ENCODE measurements at places on chromosomes 6 and 20.

- no peak for DNase-seq
These were observed 151.9 kb upstream of the CARMIL1 start for GRCh38 chr6:25127076-25127837.

DNA sequence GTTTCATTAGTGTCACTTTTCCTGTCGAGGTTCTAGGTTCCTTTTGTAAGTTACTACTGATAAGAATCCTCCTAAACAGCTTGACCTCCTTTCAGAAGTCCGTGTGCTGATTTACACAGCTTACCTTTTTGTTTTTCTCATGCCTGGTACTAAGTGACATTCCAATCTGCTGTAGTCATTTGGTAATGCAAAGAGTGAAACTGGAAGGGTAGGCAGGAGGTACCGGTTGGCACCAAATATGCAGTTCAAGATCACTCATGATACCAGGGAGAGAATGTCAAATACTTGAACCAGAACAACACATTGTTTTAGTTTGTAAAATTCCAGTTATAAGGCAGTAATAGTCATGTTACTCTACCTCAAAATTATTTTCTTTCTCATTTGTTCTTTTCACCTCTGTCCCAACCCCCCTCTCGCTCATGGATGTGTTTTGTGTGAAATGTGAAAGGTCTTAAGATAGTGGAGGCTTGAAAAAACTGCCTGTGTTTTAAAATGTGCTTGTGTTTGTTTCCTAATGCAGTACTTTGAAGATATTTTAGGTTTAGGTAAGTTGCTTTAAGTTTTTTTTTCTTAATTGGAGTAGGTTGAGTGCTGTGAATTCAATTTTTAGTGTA is 23.2 kb downstream of the AFDN start:
- no peak for DNase-seq

GRCh38 chr20:17612287-17612991 is 42.6 kb downstream of the DSTN start:
- peak; percentile 70 for DNase-seq

DNA sequence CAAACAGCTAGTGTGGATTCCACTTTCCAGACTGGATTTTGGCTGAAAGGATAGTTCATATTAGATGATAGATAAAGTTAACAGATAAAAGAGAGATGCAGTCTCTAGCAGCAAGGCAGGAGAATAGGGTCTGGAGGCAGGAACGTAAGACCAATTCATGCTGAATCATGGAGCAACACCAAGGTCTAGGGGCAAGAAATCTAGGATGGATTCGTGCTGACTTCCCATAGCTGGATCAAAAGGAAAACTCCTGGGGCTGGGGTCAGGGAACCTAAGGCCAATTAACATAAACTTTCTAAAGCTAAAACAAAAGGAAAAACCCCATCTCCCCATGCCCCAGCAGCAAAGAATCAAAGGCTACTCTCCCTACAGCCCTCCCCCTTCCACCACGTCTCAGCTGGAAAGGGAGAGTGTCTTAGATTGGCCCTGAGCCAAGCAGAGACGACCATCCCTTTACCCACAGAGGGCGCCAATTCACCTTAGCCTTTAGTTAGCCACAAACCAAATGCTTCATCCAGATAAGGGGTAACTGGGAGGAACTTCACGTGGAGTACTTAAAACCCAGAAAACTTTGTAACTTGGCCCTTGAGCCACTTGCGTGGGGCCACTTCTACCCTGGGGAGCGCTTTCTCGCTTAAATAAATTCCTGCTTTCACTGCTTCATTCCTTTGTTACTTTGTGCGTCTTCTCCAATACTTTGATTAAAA is 7.6 kb downstream of the TREM1 start:
- DNase-seq, result no peak

GRCh38 chr6:100899202-100899601 is 18.1 kb upstream of the ASCC3 start:
- DNase-seq, result no peak

DNA sequence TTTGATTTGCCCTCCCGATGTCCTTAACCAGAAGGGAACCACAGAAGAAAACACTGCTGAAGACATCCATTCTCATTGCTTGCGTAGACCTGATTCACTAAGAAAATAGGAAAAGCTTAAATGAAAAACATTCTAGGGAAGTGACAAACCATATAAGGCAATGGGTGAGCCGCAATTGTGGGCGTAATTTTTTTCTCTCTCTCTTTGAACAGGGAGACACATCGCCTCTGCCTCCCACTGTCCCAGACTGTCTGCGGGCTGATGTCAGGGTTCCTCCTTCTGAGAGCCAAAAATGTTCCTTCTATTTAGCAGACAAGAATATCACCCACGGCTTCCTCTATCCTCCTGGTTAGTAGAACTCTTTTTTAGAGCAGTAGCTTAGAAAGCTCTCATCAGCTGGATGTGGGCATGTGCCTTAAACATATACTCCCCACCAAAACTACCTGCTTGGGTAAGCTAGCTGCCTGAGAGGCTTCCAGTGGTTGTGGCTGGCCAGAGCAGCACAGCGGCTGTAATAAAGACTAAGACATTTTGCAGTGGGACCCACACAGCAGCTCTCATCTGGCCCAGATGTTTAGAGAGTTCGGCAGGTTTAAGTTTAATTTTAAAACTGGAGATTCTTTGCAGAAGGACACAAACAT is 22.7 kb upstream of the CTAGE9 start:
- peak; percentile 63 for DNase-seq

DNA sequence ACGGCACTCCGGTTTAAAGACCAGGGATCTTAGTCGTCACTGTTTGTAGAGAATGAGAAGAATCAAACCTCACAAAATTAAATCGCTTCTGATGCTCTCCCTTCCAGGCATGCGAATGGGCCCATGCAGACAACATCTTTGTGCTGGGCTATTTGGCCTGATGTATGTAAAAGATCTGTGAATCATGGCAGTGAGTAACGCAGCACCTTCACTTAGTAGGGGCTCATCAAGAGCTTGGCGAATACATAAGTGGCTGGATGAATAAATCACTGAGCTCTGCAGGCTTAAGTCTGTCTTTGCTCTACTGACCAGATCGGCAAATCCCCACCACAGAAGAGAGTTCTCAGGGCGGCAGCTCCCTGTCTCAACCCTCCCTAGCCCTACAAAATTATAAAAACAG is 44.8 kb upstream of the AFDN start:
- no peak for DNase-seq
